ENCODE measurements at places on chromosomes 11 and 22. TPM values are rescaled to one million over a fixed set of nuclear protein-coding genes. Genes with fewer than 3 reads are reported as not detected.

DNA sequence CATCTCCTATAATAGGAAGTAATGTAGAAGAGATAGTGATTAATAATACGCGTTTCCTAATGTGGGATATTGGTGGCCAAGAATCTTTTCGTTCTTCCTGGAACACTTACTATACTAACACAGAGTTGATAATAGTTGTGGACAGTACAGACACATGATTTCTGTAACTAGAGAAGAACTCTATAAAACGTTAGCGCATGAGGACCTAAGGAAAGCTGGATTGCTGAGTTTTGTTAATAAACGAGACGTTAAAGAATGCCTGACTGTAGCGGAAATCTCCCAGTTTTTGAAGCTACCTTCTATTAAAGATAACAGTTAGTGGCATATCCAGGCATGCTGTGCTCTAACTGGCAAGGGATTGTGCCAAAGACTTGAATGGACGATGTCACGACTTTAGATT lies 83.3 kb downstream of the GGT1 start:
- DNase-seq, result no peak

- DNase-seq, result no peak
Measured at GRCh38 chr11:47495856-47496217, 46.9 kb upstream of the RAPSN start.

- no peak for DNase-seq
Measured at GRCh38 chr22:39537975-39538374, 5.4 kb upstream of the RPS19BP1 start.

MISFA gene
- total RNA-seq, result 3.7 TPM

GRCh38 chr22:33272871-33273270 lies 214.7 kb upstream of the SYN3 start:
- DNase-seq, result no peak

DNA sequence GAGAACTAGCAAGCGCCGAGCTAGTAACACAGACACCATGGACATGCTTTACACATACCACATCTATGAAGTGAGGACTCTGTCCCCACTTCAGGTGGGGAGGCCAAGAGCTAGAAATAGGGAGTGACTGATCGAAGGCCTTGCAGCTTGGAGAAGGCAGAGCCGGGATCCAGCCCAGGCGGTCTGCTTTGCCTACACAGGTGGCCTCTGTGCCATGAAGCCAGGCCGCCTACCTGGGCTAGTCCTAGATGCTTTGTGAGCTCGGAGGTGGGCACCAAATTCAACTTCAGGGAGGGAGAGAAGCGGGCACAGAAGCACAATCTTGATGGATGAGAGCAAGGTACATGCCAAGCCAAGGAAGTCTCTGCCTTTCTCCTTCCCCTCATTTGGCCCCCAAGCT lies 117.2 kb downstream of the TIMP3 start:
- no peak for DNase-seq

DNA sequence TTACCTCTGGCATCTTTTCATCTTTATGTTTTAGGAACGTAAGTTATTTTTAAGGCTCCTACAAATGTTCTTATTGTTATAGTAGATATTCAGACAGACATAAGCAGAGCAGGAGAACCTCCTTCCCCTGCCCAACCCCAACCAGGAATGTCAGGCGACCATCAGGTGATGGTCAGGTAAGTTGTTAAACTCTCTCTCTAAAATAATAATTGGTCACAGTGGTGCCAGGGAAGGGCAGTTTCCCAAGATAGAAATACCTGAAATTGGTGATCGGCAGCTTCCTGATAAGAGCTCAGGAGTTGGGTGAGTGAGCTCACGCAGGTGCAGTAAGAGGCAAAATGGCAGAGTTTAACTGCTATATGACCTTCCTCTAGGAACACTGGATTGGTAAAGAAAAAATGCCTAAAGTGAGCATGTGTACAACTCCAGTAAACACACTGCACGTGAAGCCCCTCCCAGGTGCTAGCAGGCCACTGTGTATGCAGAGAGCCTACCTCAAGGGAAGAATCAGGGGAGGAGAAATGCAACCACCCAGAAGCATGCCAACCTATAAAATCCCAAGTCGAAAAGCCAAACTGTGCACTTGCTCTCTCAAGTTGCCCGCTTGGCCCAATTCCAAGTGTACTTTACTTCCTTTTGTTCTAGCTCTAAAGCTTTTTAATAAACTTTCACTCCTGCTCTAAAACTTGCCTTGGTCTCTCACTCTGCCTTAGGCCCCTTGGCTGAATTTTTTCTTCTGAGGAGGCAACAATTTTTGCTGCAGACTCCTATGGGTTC lies 273.9 kb downstream of the SBF2 start:
- DNase-seq, result no peak

- DNase-seq, result no peak
Measured at GRCh38 chr11:125247431-125247830, 82.9 kb downstream of the PKNOX2 start.

- DNase-seq, result peak; percentile 64
Measured at GRCh38 chr11:45872651-45873356, 12.6 kb upstream of the MAPK8IP1 start.

GRCh38 chr11:32375826-32376225 lies 59.5 kb downstream of the WT1 start:
- DNase-seq, result no peak

- DNase-seq, result no peak
Measured at GRCh38 chr22:31284281-31285155, 7.8 kb downstream of the PIK3IP1 start.

DNA sequence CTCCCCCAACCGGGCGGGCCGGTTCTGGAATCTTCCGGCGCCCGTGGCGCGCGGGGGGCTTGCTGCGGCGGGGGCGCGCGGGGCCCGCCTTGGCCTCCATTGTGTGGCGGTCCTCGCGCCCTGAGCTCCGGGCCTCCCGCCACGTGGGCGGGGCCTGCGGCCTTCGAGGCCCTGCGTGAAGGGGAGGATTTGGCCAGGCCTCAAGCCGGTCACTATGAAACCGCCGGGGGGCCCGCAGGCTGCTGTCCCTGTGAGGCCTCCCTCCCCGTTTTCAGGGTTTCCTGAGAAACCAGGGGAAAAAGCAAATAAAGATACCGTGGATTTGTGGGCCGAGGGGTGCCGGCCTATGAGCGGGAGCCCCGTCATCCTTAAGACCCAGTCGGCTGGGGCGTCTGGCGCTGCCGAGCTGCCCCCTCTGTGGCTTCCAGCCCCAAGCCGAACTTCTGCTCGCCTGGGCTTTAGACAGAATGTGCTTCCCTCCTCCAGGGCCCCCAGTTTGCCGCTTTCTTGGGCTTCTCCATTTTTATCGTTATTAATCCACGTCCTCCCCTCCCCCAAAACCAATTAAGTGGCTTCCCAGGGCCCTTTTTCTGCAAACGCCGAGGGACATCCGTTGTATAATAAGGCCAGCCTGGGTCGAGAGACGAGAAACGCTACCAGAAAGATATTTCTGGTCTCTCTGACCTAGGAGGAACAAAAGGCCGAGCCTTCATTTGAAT lies 602 bp downstream of the EWSR1 start:
- peak; percentile 59 for DNase-seq

DNA sequence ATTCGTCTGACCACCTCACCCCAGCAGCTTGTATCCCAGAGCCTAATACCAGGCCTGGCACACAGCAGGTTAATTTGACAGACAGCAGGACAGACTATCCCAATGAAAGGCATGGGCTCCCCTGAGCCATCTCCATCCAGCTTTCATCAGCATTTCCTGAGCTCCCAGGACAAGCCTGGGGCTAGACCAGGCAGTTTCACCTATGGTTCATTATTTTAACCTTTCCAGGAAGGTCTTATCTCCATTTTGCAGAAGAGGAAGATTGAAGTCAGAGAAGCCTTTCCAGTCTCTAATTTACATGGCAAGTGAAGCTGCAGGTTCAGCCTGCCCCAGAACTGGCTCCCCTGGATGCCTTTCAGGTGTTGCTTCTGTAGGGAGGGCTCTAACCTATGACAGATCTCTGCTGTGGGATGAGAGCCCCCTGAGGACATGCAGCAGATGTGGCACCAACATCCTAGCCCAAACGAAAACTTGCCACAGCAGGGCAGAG lies 17.0 kb downstream of the ARRB1 start:
- DNase-seq, result no peak

DNA sequence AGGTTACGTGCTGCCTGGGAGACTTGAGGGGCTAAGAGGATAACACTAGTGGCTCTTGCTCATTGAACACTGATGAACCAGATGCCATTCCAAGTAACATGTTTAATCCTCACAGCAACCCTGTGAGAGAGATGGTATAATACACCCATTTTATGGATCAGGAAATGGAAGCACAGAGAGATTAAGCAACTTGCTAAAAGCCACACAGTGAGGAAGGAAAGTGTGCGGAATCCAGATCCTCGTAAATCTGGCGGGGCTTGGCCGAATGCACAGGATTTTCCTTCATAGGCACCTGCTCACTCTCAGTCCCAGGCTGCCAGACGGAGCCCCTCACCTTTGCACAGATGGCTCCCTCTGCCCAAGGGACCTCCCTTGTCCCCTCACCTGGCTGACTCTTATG lies 7.7 kb upstream of the FOSL1 start:
- DNase-seq, result no peak

CHRM1 gene
- not detected for total RNA-seq

- DNase-seq, result no peak
Measured at GRCh38 chr11:35343033-35343598, 76.2 kb downstream of the SLC1A2 start.

GLYAT gene
- total RNA-seq, result not detected

- DNase-seq, result no peak
Measured at GRCh38 chr22:31575190-31575589, 78.9 kb downstream of the SFI1 start.

GRCh38 chr22:29306835-29307595 lies 565 bp downstream of the GAS2L1 start:
- DNase-seq, result peak; percentile 67

DNA sequence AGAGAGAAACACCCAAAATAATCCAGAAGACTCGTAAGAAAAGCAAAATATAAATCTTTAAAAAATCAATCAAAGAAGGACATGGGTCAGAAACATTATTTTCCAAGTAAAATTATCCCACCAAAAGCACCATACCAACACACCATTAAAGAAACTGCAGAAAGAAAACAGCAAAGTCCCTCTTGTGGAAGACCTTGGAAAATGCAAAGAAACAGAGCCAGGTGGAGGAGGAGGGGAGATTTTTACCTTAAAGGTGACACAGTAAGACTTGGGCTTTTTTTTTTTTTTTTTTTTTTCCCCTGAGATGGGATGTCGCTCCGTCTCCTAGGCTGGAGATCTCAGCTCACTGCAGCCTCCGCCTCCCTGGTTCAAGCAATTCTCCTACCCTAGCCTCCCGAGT lies 123.8 kb downstream of the LARGE1 start:
- no peak for DNase-seq

- no peak for DNase-seq
Measured at GRCh38 chr22:41245917-41246499, 5.3 kb upstream of the CHADL start.

- DNase-seq, result no peak
Measured at GRCh38 chr11:19321351-19321750, 80.6 kb upstream of the E2F8 start.

P4HA3 gene
- total RNA-seq, result 3.1 TPM

OR8G1 gene
- not detected for total RNA-seq

DNA sequence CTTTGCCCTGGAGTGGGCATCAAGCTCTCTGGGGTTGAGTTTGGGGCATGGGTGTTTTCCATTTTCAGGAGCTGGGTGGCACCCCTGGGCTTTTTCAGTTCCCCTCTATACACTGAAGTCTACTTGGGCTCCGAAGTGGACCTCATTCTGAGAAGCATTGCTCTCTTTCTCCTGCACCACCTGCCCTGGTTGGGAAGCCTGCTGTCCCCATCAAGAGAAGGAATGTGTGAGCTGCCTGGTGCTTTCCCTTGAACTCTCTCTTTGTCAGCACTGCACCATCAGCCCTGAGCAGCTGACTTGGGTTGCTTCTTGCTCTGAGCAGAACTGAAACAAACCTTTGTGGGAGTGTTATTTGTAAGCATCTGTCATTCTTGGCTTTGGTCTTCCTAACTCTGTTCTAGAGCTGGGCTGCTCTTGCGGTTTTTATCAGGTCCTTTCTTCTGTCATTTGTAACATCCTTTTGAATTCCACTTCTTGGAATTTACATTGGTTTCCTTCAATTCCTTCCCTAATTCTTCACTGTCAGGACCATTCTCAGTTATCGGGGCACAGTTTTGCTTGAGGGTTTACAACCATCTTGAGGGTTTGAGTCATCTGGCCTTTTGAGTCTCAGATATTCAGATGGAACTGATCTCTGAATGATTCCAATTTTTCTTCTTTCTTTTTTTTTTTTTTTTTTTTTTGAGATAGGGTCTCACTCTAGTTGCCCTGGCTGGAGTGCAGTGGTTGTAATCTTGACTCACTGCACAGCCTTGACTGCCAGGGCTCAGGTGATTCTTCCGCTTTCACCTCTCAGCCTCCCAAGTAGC lies 20.5 kb downstream of the UBE2L3 start:
- peak; percentile 65 for DNase-seq

RNF141 gene
- 25.6 TPM for total RNA-seq

DNA sequence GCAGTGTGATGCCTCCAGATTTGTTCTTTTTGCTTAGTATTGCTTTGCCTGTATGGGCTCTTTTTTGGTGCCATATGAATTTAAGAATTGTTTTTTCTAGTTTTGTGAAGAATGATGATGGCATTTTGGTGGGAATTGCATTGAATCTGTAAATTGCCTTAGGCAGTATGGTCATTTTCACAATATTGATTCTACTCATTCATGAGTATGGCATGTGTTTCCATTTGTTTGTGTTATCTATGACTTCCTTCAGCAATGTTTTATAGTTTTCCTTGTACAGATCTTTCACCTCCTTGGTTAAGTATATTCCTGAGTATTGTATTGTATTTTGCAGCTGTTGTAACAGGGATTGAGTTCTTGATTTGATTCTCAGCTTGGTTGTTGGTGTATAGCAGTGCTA lies 18.3 kb upstream of the ZBED5 start:
- no peak for DNase-seq

- no peak for DNase-seq
Measured at GRCh38 chr11:134762248-134763029, 350.4 kb upstream of the B3GAT1 start.

BDNF gene
- 3.1 TPM for total RNA-seq

GRCh38 chr11:130765951-130766649 lies 150.2 kb downstream of the SNX19 start:
- DNase-seq, result no peak

GRCh38 chr22:30087611-30088010 lies 7.3 kb downstream of the HORMAD2 start:
- no peak for DNase-seq

- DNase-seq, result no peak
Measured at GRCh38 chr22:31092161-31092560, 11.0 kb downstream of the SMTN start.

DNA sequence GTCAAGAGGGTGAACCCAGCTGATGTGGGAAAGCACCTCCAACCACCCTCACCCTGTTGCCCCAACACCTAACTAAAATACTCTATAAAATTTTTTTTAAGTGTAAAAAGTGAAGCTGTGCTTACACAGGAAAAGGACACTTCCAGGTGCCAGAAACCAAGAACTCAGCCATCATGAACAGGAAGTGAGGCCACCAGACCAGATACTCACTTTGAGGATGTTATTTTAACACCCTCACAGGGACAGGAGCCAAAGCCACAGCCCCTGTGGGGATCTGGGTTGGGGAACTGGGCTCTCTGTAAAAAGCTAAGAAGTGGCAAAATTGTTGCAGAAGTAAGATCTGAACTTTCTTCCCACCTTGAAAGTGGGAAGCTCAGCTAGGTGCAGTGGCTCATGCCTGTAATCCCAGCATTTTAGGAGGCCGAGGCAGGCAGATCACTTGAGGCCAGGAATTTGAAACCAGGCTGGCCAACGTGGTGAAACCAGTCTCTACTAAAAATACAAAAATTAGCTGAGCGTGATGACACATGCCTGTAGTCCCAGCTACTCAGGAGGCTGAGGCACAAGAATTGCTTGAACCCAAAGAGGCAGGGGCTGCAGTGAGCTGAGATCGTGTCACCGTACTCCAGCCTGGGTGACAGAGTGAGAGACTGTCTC lies 3.8 kb downstream of the RSPH14 start:
- DNase-seq, result no peak

GRCh38 chr11:47656260-47656885 lies 14.0 kb upstream of the MTCH2 start:
- DNase-seq, result no peak
